ENCODE measurements at places on chromosomes 5 and 9. TPM values are rescaled to one million over a fixed set of nuclear protein-coding genes. Genes with fewer than 3 reads are reported as not detected.

The CAAP1 gene
- total RNA-seq: 12.1 TPM

The PIGO gene
- 22.8 TPM for total RNA-seq

The SH3TC2 gene
- total RNA-seq: 3.4 TPM

The EIF4EBP3 gene
- total RNA-seq: 20.7 TPM

The FIBCD1 gene
- 0.20 TPM for total RNA-seq

The CRAT gene
- total RNA-seq: 33.4 TPM

The GMCL2 gene
- total RNA-seq: not detected

The NFIB gene
- total RNA-seq: 37.2 TPM

The CDO1 gene
- 0.20 TPM for total RNA-seq

The HCN1 gene
- not detected for total RNA-seq

The GPR21 gene
- total RNA-seq: 0.76 TPM

The CCDC183 gene
- total RNA-seq: not detected

The CCDC180 gene
- 0.72 TPM for total RNA-seq

The TNFSF8 gene
- total RNA-seq: 0.20 TPM

The FAM153A gene
- 3.1 TPM for total RNA-seq

The SPINK4 gene
- not detected for total RNA-seq

The TMEFF1 gene
- not detected for total RNA-seq

The C1QTNF3 gene
- total RNA-seq: 1.2 TPM

The CENPK gene
- total RNA-seq: 9.3 TPM

The SPATA31A3 gene
- total RNA-seq: not detected

The RGS7BP gene
- 0.12 TPM for total RNA-seq

The C5orf58 gene
- total RNA-seq: not detected

The ITK gene
- total RNA-seq: 0.40 TPM

The FOXB2 gene
- not detected for total RNA-seq

The EGR1 gene
- total RNA-seq: 35.1 TPM

The BASP1 gene
- 4.9 TPM for total RNA-seq

The FOXD1 gene
- total RNA-seq: 0.88 TPM

The APC gene
- 27.3 TPM for total RNA-seq

The PHYHD1 gene
- 12.4 TPM for total RNA-seq

The SLC6A19 gene
- total RNA-seq: not detected

The DMRT3 gene
- total RNA-seq: not detected

The CFAP157 gene
- total RNA-seq: not detected

The CDKN2A gene
- 7.7 TPM for total RNA-seq

The NANS gene
- 35.6 TPM for total RNA-seq

The SFXN1 gene
- 35.8 TPM for total RNA-seq

The CTNND2 gene
- total RNA-seq: not detected

The SPINK1 gene
- total RNA-seq: not detected

The IFNB1 gene
- total RNA-seq: not detected

The GLRA1 gene
- not detected for total RNA-seq

The KYAT1 gene
- 3.7 TPM for total RNA-seq

The FRRS1L gene
- not detected for total RNA-seq

The SPATA31C2 gene
- not detected for total RNA-seq

The FOXD4L5 gene
- not detected for total RNA-seq

The PGM5 gene
- 4.1 TPM for total RNA-seq

The TAF1L gene
- total RNA-seq: not detected

The IFNA13 gene
- total RNA-seq: not detected

All from esophagus mucosa (tissue), 1 donor.